Left lung (tissue), 14 donors: ENCODE measurements at places on chromosomes 13 and 19. TPM values are rescaled to one million over a fixed set of nuclear protein-coding genes. Genes with fewer than 3 reads are reported as not detected.

- H3K27me3 ChIP-seq: no peaks in the 10 kb centered on the region
- no peak overlapping the region for H3K4me3 ChIP-seq
- H3K4me1 ChIP-seq: peaks cover 12% of the 10 kb centered on the region
- peak; percentile 81 for DNase-seq
- H3K36me3 ChIP-seq: no peaks in the 10 kb centered on the region
Measured at GRCh38 chr19:1945899-1946298, 4.9 kb downstream of the CSNK1G2 start.

DNA sequence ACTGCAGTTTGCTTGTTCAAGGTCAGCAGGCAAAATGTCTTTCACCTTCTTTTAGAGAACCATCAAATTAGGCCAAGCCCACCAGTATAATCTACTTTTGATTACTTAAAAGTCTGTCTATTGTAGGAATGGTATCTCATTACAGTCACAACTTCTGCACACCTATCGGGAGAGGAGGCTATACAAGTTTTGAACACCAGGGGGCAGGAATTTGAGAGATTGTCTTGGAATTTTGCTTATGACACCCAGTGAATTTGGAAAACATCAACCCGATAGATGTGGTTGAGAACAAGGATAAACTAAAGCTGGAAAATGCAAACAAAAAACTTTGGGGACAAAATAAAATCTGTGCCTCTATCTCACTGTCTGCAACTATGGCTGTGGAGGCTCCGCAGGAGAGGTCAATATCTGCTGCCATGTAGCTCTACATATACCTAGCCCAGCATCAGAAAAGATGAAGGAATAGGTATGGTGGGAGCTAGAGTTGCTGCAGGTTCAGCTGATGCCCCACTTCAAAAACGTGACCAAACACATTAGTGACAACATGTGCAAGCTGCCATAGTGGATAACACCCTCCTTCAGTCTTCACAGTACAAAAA is 1299.2 kb upstream of the SPRY2 start:
- no peaks in the 10 kb centered on the region for H3K4me1 ChIP-seq
- DNase-seq: no peak
- H3K4me3 ChIP-seq: no peak overlapping the region
- H3K27ac ChIP-seq: no peak overlapping the region

GRCh38 chr13:68810660-68811059 is 1297.0 kb upstream of the ATXN8OS start:
- no peak for DNase-seq
- no peaks in the 10 kb centered on the region for H3K4me1 ChIP-seq
- no peaks in the 10 kb centered on the region for H3K36me3 ChIP-seq

Gene FPR3
- 0.84 TPM for polyA plus RNA-seq
